ENCODE measurements at places on chromosomes 2 and 18. TPM values are rescaled to one million over a fixed set of nuclear protein-coding genes. Genes with fewer than 3 reads are reported as not detected.

- no peak for DNase-seq
Observed at GRCh38 chr18:23981369-23981980, 33.1 kb upstream of the TTC39C start.

- no peak for DNase-seq
Observed at GRCh38 chr2:142892715-142893114, 15.3 kb downstream of the KYNU start.

GRCh38 chr2:86821842-86822241 lies 31.1 kb upstream of the CD8A start:
- DNase-seq = no peak

The TGOLN2 gene
- polyA plus RNA-seq = 120 TPM

DNA sequence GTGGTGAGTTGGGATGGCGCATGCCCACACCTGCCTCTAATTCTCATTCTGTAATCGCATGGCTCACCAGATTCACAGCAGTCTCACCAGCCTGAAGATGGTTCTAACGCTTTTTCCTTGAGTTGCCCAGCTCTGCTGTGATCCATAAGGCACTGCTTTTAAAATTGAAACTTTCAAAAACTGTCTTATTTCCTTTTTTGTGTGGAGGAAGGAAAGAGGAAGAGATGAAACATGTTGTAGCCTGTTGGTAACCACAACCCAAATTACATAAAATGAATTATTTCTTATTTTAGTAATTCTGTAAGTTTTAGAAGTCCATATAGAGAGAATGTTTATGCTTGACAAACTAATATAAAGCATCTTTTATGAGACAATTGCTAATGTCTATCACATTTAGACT lies 165.4 kb downstream of the RBM43 start:
- no peak for DNase-seq

- no peak for DNase-seq
Observed at GRCh38 chr2:204986641-204987040, 441.4 kb downstream of the PARD3B start.

DNA sequence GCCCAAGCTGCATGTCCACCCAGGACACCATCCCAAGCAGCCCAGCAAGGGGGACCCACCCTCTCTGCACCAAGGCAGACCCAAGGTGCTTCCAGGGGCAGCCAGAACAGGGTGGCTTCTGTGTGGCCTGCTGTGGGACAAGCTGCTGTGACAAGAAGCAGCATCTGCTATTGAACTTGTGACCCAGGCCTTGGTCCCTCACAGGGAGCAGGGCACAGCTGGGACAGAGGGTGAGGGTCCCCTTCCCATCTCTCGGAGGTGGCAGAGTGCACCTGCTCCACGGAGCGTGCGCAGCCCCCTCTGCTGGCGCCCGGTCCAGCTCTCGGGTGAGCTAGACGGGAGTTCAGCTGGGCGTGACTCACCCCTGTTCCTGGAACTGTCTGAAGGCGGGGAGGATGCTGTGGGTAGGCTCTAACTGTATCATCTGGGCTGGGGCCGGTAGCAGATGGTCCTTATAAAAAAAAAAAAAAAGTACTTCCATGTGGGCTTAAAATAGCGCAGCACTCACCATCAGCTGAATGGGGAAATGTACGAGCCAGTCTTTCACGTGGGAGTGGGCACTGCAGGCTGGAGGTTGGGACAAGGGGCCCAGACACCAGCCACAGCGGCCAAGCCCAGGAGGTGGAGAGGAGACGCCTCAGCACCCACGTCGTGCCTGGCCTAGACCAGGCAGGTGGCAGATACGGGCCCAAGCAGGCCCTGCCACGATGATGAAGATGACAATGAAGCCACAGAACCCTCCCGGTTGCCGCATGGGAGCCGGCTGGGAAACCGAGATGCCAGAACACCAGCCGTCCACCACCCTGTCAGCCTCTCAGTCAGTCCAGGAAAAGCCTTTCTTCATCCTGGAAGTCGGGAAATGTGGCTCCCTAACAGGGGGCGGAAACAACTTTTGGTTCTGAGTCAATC lies 136.8 kb upstream of the ID2 start:
- DNase-seq = no peak

DNA sequence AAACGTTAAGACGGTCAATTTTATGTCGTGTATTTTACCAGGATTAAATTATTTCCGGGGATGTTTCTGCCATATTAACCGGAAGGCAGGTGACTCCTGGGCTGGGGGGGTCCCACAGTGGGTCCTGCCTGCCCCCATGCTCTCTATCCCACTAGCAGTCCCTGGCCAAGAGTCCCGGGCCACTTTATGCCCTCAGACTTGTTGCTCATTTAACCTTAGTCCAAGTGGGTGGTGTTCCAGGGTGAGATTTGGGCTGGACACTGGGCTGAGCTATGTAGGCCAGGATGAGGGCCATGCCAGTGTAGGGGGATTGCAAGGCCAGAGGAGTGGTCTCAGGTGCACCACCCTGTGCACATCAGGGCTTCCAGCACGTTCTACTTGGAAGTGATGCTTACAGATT lies 24.1 kb downstream of the TWIST2 start:
- no peak for DNase-seq

The OBSL1 gene
- 169 TPM for polyA plus RNA-seq

DNA sequence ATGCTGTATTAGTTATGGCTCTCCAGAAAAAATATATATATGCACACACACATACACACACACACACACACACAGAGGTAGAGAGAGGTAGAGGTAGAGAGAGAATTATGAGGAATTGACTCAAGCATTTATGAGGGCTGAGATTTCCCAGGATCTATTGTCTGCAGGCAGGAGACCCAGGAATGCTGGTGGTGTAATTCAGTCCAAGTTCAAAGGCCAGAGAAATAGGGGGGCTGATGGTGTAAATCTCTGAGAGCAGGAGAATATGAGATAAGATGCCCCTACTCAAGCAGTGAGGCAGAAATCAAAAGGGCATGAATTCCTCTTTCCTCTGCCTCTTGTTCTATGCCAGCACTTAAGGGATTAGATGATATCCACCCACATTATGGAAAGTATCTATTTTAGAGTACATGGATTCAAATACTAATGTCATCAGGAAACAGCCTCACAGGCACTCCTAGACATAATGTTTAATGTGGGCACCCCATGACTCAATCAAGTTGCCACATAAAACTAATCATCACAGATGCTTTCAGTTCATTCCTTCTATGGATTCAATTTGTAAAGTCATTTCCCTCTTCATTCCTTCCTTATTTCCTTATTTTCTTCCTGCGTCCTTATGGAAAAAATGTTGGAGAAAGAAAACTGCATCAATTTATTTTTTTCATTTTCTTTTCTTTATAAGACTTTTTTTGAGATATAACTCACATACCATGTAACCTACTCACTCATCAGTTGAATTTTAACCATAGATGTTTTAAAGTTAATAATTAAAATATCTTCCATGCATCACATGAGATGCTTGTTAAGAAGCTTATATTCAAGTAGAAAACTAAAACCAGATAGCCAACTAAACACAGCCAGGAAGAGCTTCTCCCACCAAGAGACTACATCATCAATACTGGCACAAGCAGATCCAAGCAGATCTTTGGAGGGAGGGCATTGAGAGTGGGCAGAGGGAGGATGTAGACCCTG lies 406.2 kb downstream of the MBD2 start:
- no peak for DNase-seq

The CLEC4F gene
- polyA plus RNA-seq = not detected

Data from left renal cortex interstitium (tissue), 4 donors.